AG10803 (cell line): ENCODE measurements at places on chromosomes 1 and 21.

GRCh38 chr1:179824265-179824664 is 53.3 kb downstream of the TOR1AIP2 start:
- no peak for DNase-seq

DNA sequence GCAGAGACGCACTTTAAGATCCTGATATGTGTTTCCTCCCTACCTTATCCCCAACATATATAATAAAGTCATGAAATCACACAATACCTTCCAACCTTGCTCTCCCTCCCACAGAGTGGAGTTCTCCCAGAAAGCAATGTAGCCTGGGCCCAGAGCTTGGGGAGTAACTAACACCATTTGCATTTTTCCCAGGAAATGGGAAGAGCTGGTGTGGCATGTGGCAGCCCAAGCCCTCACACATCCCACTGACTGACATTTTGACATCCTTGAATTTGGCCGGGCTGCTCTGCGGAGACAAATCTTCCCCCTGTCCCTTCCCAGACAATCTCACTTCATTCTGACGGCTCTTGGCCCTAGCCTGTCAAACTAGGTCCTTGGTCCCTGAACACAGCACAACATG is 37.0 kb upstream of the ATP2B4 start:
- DNase-seq, result no peak

- no peak for DNase-seq
Observed at GRCh38 chr1:244289991-244290785, 161.5 kb downstream of the ADSS2 start.

DNA sequence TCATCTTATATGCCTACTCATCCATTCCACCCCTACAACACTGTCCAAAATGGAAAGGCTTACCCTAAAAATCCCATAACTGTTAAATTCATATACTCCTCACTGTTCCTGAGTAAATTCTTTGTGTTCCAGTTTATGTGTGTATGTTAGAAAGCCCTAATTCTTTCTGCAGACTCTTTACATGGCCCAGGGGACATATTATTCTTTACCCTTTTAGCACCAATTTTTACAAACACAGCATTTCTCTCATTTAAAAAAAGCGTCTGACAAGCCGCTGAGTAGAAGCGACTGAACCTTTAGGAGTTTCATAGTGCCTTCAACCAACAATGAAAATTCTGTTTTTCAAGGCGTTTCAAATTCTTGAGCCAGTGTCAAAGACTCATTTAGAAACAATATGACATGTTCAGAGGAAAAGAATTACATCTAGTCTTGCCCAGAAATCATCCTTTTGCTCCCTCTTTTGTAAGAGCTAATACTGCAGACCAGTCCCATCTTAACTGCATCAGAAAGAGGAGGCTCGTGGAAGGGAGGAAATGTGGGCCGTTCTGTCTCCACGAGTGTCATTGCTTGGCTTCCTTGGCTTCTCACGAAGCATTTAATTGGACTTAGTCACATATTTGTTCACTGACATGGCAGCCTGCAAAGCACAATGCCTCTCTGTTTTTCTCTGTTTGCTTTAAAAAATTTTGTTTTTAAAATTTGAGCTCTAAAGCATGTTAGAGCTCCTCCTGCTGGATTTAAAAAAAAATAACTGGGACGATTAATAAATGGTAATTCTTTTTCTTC is 21.3 kb upstream of the C1orf105 start:
- DNase-seq, result peak; percentile 100

- peak; percentile 5 for DNase-seq
Observed at GRCh38 chr1:96882096-96882495, 160.5 kb downstream of the PTBP2 start.

DNA sequence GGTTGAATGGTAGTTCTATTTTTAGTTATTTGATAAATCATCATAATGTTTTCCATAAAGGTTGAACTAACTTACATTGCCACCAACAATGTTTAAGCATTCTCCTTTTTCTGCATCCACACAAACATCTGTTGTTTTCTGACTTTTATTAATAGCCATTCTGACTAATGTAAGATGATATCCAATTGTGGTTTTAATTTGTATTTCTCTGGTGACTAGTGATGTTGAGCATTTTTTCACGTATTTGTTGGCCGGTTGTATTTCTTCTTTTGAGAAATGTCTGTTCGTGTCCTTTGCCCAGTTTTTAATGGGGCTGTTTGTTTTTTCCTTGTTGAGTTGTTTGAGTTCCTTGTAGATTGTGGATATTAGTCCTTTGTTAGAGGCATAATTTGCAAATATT is 24.6 kb upstream of the SLC35F3 start:
- DNase-seq, result no peak

- DNase-seq, result no peak
Observed at GRCh38 chr1:1594602-1595260, 5.2 kb downstream of the FNDC10 start.

DNA sequence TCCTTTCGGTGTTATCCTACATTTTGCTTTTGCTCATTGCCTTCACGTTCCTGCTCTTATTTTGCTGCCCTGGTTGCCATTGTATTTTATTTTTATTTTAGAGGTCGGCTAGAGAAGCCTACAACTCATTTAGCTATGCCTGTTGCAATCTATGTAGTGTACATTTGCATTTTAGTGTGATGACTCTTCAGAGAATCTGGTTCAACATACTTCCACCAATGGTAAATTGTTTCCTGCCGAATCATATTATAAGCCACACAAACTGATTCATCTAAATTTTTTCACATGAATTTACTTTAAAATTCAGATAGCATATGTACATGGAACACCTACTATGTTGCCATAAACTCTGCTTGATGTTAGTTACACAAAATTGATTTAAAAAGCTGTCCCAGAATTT is 1596.9 kb downstream of the PLA2G4A start:
- no peak for DNase-seq

DNA sequence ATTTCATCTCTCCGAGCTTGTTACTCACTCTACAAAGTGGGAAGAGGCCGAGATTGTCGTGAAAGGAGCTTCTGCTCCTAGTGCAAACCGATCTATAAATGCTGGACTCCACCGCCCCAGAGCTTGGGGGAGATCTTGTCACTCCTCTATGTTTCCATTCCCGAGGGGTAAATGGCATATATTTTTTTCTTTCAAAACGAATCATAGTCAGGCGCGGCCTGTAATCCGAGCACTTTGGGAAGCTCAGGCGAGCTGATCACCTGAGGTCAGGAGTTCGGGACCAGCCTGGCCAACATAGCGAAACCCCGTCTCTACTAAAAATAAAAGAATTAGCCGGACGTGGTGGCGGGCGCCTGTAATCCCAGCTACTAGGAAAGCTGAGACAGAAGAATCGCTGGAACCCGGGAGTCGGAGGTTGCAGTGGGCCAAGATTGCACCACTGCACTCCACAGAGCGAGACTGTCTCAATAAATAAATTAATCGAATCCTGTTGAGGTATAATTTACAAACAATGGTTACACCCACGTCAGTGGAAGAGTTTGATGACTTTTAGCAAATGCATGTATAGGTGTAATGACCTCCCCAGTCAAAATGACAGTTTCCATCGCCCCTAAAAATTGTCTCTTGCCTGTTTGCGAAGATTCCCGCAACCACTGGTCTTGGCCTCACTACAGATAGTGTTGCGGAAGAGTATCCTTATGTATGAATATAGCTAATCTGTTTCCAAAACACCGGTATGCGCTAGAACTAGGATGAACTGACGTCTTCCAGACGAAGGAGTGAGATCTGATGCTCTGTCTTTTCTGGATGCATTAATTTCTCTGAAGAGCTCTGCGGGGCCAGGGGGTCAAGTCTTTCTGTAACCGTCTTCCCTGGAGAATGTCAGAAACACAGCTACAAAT is 840 bp upstream of the HEATR1 start:
- no peak for DNase-seq

GRCh38 chr1:101293461-101294051 is 56.7 kb downstream of the S1PR1 start:
- DNase-seq, result peak; percentile 56

DNA sequence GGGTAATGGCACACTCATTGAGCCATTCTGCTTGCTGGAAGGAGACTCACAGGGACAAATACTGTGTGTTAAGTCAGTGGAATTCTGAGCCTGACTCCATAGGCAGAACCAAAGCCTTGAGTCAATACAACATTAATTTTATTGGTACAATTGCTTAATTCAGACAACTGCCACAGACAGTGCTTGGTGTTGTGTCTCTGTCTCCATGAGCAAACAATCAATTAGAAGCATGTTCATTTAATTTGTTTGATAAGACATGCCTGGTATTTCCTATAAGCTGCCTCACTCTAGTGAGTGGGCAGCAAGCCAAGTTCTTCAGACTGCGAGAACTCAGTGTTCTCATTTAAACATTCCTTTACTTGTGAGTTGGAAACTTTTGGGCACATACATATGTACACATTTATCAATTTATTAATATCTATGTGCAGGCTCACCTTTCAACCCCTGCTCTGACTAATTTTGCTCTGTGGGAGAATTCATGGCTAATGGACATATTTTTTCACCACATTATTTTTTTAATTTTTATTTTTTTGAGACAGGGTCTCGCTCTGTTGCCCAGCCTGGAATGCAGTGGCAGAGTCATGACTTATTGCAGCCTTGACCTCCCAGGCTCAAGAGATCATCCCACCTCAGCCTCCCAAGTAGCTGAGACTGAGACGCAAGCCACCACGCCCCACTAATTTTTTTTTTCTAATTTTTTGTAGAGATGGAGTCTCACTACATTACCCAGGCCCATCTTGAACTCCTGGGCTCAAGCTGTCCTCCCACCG is 4.5 kb upstream of the SRSF10 start:
- peak; percentile 65 for DNase-seq

GRCh38 chr1:236155841-236156503 is 13.6 kb downstream of the GPR137B start:
- DNase-seq, result no peak

DNA sequence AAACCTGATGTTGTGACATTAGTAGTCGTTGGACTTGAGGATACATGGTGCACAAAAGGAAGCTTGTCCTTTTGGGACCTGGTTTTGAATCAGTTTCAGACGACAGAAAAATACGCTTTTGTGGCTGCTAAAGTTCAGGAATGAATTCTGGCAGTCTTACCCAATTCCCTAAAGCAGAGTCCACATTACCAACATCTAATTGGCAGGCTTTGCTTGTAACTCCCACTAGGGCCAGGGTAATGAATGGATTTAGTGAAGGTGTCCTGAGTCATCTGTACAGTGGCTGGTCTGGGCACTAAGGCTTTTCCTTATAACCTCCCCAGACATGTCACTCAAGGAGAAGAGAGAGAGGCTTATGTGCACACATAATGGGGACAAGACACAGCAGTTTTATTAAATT is 66.2 kb upstream of the RNPC3 start:
- DNase-seq, result peak; percentile 29
